ENCODE measurements at places on chromosomes 16 and 17.

DNA sequence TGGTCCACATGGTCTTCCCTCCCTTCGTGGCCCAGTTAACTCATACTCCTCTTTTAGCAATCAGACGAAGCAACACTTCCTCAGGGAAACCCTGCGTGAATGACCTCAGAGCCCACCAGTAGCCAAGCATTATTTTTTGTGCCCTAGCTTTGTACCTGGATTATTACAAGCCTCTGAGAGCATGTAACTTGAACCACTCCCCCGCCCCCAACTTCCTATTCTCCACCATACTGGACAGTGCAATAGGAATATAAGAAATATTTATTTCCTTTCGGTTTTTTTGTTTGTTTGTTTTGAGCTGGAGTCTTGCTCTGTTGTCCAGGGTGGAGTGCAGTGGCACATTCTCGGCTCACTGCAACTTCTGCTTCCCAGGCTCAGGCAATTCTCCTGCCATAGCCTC, 2.9 kb downstream of the CPPED1 start:
- DNase-seq: no peak

DNA sequence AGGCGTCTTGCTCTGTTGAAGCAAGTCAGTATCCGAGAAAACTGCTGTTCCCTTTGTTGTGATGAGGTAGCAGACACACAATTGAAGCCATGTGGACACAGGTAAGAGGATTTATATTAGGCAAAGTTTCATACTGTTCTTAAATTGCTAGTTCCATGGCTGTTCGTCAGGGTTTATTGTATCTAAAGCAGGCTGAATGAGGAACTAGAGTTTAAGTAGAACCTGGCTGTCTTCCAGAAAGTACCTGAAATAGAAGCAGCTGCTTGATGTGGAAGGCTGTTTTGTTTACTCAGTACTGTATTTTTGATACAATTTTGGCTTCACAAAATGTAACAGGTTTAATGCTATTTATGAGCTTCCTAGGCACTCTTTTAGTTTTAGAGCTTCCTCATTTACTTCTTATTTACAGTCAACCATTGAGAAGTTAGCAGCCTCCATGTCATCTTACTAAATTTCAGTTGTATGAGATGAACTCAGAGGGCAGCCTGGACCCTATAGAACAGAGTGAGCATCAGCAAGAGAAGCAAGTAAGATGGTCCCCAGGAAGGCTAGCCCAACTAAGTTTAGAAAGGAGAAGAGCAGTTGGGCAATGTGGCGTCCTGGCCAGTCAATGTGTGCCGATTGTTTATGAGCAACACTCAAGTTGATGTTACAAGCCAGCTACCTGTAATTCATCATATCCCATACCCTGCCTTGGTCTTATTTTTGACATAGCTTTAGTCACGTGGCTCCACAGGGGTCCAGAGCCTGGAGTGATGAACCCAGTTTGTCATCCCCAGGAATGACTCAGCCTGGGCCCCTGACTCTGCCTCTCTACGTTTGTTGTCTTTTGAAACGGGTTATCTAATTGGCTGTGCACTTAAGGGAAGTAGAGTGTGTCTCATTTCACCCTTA, 9.7 kb upstream of the ARL2BP start:
- no peak for DNase-seq

- DNase-seq: no peak
These were observed 67.8 kb downstream of the BMERB1 start for GRCh38 chr16:15502041-15502725.

GRCh38 chr16:66360624-66361324, 5.7 kb upstream of the CDH5 start:
- DNase-seq: no peak

GRCh38 chr16:28821874-28822519, 802 bp upstream of the ATXN2L start:
- no peak for DNase-seq

DNA sequence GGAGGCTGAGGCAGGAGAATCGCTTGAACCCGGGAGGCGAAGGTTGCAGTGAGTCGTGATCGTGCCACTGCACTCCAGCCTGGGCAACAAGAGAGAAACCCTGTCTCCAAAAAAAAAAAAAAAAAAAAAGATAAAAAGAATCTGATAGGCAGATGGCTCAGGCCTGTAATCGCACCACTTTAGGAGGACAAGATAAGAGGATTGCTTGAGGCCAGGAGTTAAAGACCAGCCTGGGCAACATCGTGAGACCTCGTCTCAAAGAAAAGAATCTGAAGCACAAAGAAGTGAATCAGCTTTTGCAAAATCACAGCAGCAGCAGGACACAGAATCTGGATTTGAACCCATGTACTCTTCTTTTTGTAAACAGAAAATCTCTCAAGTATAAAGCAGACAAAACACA, 7.6 kb downstream of the NOB1 start:
- no peak for DNase-seq

GRCh38 chr16:3610698-3611145, 684 bp downstream of the SLX4 start:
- no peak for DNase-seq

Data from progenitor cell of endocrine pancreas (in vitro differentiated cells).